ENCODE measurements at places on chromosomes 12 and 14. TPM values are rescaled to one million over a fixed set of nuclear protein-coding genes. Genes with fewer than 3 reads are reported as not detected.

Gene PLBD1
- 44.8 TPM for total RNA-seq

Gene SLC39A5
- total RNA-seq, result not detected

Gene ACSM4
- not detected for total RNA-seq

Gene SLC6A15
- not detected for total RNA-seq

Gene FAR2
- 17.4 TPM for total RNA-seq

Gene P2RX7
- 11.6 TPM for total RNA-seq

Gene KLHDC1
- 5.6 TPM for total RNA-seq

Gene MRPL51
- 135 TPM for total RNA-seq

Gene TCL1B
- total RNA-seq, result not detected

Gene LHX5
- total RNA-seq, result not detected

Gene SLC39A2
- not detected for total RNA-seq

Gene ASCL1
- not detected for total RNA-seq

Gene HEBP1
- 81.1 TPM for total RNA-seq

Gene PTPN6
- 145 TPM for total RNA-seq

Gene SCYL2
- 49.0 TPM for total RNA-seq

Gene COX8C
- not detected for total RNA-seq

Gene CPNE6
- not detected for total RNA-seq

Gene LMO3
- 172 TPM for total RNA-seq

Gene GLIPR1
- total RNA-seq, result 35.3 TPM

Gene P2RX2
- not detected for total RNA-seq

Gene RFX4
- not detected for total RNA-seq

Gene CEBPE
- total RNA-seq, result 1.0 TPM

Gene POU6F1
- total RNA-seq, result 12.6 TPM

Gene LRFN5
- total RNA-seq, result 2.1 TPM

Gene FOXN4
- total RNA-seq, result not detected

Gene ADAM21
- 0.41 TPM for total RNA-seq

Gene HNF1A
- total RNA-seq, result not detected

Gene MTERF2
- total RNA-seq, result 10.8 TPM

Gene ACVRL1
- total RNA-seq, result 173 TPM

Gene GDF3
- not detected for total RNA-seq

Gene GPR84
- 10.3 TPM for total RNA-seq

Gene MYH6
- total RNA-seq, result 1.4 TPM

Gene SALL2
- 12.4 TPM for total RNA-seq

Gene EXOC3L4
- total RNA-seq, result 4.0 TPM

Gene WNT1
- not detected for total RNA-seq

Gene ZBTB42
- total RNA-seq, result 12.1 TPM

Gene SLC5A8
- total RNA-seq, result 5.5 TPM

Gene BBOF1
- total RNA-seq, result 2.2 TPM

Gene IKZF4
- total RNA-seq, result 7.5 TPM

Gene LRRIQ1
- total RNA-seq, result 4.6 TPM

Gene ADSS1
- total RNA-seq, result 5.3 TPM

Gene SRRM4
- not detected for total RNA-seq

Gene KLHL33
- 0.31 TPM for total RNA-seq

Gene TSPAN8
- total RNA-seq, result 18.0 TPM

Gene IFNG-AS1
- total RNA-seq, result 0.71 TPM
